ENCODE measurements at places on chromosomes 6 and 20.

GRCh38 chr6:45185403-45186251, 142.5 kb upstream of the RUNX2 start:
- DNase-seq, result no peak

DNA sequence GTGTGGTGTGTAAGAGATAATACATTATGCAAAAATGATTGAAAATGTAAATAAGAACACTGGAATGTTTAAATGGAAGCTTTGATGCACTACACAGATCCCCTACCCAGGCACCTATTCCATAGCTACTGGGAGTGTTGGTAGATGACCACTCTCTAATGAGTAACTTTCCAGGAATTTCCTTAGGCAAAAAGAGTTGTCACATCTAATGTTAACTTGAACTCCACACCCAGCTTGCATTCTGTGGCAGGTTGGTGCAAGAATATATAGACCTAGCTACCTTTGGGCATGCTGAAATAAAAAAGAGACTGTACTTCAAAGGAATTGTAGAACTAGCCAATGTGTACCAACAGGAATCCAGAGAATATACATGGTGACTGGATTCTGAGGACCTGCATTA, 1254.2 kb upstream of the EYS start:
- DNase-seq, result no peak

- DNase-seq, result no peak
Measured at GRCh38 chr6:129508477-129509145, 201.4 kb downstream of the ARHGAP18 start.

GRCh38 chr6:37630281-37630799, 67.3 kb downstream of the MDGA1 start:
- no peak for DNase-seq

DNA sequence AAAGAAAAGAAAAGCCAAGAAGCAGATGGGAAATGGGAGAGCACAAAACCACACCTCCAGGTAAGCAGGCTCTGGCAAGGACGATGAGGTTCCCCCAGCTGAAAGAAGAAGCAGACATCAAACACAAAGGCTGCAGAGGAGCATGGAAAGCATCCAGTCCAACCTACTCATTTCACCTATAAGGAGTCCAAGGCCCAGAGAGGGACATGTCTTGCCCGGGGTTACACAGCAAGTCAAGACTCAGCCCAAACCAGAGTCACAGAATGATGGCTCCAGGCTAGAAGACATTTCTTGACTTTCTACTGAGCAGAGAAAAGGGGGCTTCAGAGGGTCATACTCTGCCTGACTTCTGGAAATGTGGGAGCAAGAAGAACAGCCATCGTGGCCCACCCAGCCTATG, 45.6 kb upstream of the FOXP4 start:
- DNase-seq, result no peak

- DNase-seq, result no peak
Measured at GRCh38 chr6:101582792-101583191, 189.3 kb downstream of the GRIK2 start.

GRCh38 chr6:75755704-75756103, 6.7 kb downstream of the MYO6 start:
- no peak for DNase-seq

- DNase-seq, result no peak
Measured at GRCh38 chr20:2164966-2165365, 63.3 kb downstream of the STK35 start.

- no peak for DNase-seq
Measured at GRCh38 chr6:108550256-108550655, 10.5 kb upstream of the FOXO3 start.

DNA sequence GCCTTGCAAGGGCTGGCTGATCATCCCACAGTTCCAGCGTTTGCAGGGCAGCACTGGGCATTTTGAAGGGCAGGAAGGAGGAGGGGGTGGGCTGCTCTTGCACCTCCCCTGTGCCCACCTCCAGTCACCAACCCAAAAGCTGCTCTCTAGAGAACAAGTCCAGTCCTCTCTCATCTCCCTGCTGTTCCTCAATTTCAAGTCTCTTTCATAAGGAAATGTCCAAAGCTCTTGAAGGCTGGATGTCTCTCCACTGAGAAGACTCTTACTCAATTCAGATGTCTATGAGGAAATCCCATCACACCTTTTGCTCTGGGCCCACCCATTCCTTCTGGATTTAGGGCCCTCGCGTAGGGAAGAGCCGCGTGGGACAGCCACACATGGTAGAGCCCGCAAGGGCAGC, 31.7 kb downstream of the WRNIP1 start:
- no peak for DNase-seq

- DNase-seq, result no peak
Measured at GRCh38 chr20:61490721-61491120, 238.7 kb downstream of the CDH4 start.

DNA sequence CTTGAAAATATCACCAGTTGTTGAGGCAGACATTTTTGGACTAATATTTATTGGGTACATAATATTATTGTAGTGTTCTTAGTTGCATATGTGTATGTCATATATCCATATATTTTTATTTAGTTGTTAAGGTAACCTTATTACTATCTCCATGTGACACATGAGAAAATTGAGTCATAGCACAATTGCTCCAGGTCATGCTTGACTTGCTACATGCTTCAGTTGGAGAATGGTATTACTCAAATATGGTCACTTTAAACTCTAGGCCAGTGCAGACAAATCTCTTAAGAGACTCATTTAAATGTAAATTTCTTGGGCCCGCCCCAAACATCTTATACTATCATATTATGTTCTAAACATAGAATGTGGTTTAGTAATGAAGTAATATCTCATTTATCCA, 246.1 kb downstream of the RIMS1 start:
- DNase-seq, result no peak

DNA sequence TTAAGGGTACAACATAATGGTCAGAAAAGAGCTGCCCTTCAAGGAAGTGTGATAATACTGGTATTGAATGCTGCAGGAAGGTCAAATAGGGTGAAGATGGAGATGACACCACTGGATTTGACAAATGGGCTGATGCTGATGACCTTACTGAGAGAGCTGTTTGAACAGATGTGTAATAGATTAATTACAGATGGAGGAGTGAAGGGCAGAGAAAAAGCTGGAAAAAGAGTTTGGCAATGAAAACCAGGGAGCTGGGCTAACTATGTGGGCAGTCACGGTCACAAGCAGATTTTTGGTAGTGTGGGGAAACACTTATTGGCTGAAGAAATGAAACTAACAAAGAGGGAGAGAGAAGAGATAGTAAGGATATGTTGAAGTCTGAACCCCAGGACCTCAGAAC, 83.6 kb upstream of the ENPP5 start:
- no peak for DNase-seq

DNA sequence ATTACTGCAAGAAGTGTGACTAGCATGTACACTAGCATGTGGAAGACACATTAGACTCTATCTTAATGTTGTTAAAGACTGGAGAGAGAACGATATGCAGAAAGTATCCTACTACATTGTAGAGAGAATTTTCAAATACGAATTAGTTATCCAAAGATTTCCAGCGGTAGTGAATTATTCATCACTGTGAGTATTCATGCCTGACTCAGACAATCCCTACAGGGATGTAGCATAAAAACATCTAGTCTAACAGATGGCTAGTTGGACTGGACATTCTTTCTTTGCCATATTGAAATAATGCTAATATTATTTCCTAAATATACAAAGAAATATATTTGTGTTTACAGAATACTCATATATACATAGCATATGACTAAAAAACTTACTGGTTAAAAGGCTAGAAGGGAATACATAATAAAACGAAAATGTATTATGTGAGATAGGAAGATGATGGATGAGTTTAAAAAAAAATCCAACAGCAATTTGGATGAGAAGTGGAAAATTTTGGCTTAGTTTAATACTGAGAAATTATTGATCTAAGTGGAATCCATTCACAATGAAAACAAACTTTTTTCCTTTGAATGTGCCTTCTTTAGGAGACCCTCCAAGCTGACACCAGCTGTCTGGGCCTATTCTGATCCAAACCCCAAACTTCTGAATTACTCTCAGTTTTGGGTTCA, 580.7 kb downstream of the RFPL4B start:
- no peak for DNase-seq

- DNase-seq, result no peak
Measured at GRCh38 chr20:10733122-10733521, 59.3 kb upstream of the JAG1 start.

DNA sequence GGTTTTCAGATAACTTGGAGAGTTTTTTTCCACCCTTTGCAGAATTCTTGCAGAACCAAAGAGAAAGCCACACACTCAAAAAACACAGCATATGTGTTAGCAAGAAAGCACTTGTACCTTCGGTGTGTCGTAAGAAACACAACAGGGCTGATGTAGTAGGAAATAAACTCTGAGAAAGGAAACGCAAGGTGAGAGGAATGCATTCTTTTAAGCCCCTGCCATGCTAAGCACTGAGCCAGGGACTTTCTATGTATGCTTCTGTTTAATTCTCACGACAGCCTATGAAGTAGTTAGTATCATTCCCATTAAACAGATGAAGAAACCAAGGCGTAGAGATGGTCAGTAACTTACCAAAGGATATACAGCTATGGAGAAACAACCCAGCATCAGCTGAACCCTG, 23.1 kb downstream of the NEDD9 start:
- no peak for DNase-seq

DNA sequence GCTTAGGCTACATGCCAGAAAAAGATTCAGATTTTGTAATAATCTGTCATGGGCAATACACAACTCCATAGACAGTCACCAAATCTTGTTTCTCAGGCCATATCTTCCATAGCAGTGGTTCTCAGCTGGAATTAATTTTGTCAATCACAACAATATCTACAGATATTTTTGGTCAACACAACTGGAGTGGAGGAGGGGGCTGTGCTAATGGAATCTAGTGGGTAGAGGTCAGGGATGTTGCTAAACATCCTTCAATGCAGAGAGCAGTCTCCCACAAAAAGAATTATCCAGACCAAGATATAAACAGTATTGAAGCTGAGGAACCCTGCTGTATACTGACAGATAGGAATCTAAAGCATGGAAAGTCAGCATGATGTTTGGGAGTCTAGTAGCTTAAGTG, 174.6 kb downstream of the UBE3D start:
- DNase-seq, result no peak

- no peak for DNase-seq
Measured at GRCh38 chr6:54935739-54936138, 89.2 kb downstream of the FAM83B start.

GRCh38 chr6:149913540-149914240, 9.2 kb downstream of the RAET1G start:
- no peak for DNase-seq

DNA sequence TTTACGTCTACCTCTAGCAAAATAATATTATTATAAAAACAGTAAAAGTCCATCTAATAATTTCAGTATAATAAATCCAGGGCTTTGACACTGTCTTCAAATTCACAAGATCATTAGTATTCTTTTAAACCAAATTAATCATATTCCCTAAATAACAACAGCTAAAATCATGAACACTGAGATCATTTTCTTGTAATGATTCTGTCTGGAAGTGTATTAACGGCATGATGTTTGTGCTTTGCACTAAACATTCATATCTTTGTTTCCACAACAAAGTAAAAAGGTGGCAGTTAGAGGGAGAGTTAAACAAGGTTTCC, 18.8 kb downstream of the HIVEP2 start:
- no peak for DNase-seq

DNA sequence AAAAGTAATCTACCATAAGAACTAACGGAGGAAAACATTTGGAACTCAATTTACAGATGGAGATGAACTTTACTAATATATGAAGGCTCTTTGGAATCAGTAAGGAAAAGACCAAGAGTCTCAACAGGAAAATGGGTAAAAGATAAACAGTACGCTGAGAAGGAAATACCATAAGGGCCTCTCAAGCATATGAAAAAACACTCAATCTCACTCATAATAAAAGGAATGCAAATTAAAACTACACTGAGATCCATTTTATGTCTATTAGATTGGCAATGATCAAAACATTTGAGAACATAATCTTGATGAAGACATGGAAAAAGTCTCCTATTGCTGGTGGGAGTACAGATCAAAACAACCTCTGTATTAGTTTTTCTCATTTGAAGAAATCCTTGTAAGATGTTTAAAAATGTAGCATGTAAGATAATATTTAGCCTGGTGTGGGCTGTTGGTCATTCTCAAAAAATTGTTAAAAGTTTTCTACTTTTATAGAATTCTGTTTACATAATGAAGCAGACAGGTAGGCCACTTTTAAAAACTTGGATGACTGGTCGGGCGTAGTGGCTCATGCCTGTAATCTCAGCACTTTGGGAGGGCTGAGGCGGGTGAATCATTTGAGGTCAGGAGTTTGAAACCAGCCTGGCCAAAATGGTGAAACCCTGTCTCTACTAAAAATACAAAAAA, 14.5 kb downstream of the REV3L start:
- DNase-seq, result no peak

GRCh38 chr6:113664909-113665308, 192.2 kb upstream of the MARCKS start:
- no peak for DNase-seq

GRCh38 chr6:121160276-121160675, 174.0 kb downstream of the TBC1D32 start:
- DNase-seq, result no peak

DNA sequence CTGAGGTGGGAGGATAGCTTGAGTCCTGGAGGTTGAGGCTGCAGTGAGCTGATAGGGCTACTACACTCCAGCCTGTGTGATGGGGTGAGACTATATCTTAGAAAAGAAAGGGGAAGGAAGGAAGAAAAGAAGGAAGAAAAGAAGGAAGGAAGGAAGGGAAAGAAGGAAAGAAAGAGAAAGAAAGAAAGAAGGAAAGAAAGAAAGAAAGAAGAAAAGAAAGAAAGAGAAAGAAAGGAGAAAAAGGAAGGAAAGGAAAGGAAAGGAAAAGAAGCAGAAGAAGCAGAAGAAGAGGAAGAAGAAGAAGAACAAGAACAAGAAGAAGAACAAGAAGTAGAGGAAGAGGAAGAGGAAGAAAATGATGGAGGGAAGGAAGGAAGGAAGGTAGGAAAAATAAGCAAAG, 1130.2 kb upstream of the MAP3K7 start:
- no peak for DNase-seq

- DNase-seq, result no peak
Measured at GRCh38 chr6:128826606-128827005, 56.3 kb upstream of the LAMA2 start.

- no peak for DNase-seq
Measured at GRCh38 chr20:3090565-3090964, 6.0 kb upstream of the AVP start.

DNA sequence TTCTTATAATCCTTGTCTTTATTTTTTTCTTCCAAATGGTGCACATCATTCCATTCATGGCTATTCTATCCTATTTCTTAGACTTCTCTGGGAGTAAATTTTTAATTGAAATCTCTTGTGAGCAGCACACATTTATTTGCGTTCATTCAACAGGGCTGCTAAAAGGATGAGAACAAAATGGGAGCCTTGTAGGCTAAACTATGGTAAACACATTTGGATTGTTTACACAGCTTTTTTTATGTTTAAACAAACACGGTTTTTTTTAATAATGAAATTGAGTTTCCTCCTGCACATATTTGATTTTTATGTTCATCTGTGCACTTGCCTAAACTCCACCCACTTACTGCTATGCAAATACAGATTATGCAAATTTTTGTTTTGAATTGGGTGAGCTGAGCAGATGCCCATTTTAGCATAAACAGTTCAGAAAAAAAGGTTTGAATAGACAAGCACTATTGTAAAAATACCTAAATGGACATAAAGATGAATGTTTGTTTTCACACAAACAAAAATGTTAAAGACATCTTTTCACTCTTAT, 92.0 kb downstream of the OLIG3 start:
- no peak for DNase-seq
